ENCODE measurements at places on chromosomes 13 and 19.

- no peak for DNase-seq
Measured at GRCh38 chr13:46361276-46361934, 25.6 kb downstream of the RUBCNL start.

GRCh38 chr13:25762795-25763377, 288.9 kb downstream of the SHISA2 start:
- DNase-seq: no peak

- DNase-seq: no peak
Measured at GRCh38 chr13:81106348-81106747, 765.4 kb upstream of the SPRY2 start.

- no peak for DNase-seq
Measured at GRCh38 chr13:84380866-84381265, 498.6 kb upstream of the SLITRK1 start.

- DNase-seq: no peak
Measured at GRCh38 chr13:43391036-43391435, 367.6 kb downstream of the DNAJC15 start.

GRCh38 chr19:3862826-3863500, 5.9 kb downstream of the ZFR2 start:
- no peak for DNase-seq

All from smooth muscle cell of the brain vasculature (primary cell).